ENCODE measurements at places on chromosomes 4 and X. TPM values are rescaled to one million over a fixed set of nuclear protein-coding genes. Genes with fewer than 3 reads are reported as not detected.

USP17L15 gene
- total RNA-seq = not detected

LRAT gene
- total RNA-seq = under 0.01 TPM

FANCB gene
- 4.6 TPM for total RNA-seq

PRDM8 gene
- total RNA-seq = 2.8 TPM

STX18 gene
- 26.0 TPM for total RNA-seq

FRG2 gene
- total RNA-seq = not detected

GPR34 gene
- not detected for total RNA-seq

TCEAL3 gene
- total RNA-seq = 19.3 TPM

SMIM10 gene
- total RNA-seq = 7.8 TPM

PDLIM3 gene
- total RNA-seq = 15.8 TPM

ABLIM2 gene
- total RNA-seq = 0.14 TPM

CT47B1 gene
- not detected for total RNA-seq

SFRP2 gene
- total RNA-seq = not detected

PLAC1 gene
- 1.7 TPM for total RNA-seq

HSD17B13 gene
- total RNA-seq = 0.18 TPM

CXCL3 gene
- total RNA-seq = 18.5 TPM

LUZP4 gene
- not detected for total RNA-seq

STK32B gene
- 3.3 TPM for total RNA-seq

PPP1R2C gene
- total RNA-seq = not detected

MCTS1 gene
- 25.7 TPM for total RNA-seq

MXD4 gene
- total RNA-seq = 43.6 TPM

UGT2B11 gene
- not detected for total RNA-seq

STOX2 gene
- total RNA-seq = 3.4 TPM

F8A3 gene
- total RNA-seq = 0.55 TPM

RHOXF2 gene
- total RNA-seq = not detected

MAGEB3 gene
- total RNA-seq = not detected

XIAP gene
- 29.2 TPM for total RNA-seq

MAGEC2 gene
- total RNA-seq = 0.14 TPM

CT55 gene
- not detected for total RNA-seq

CXCL13 gene
- total RNA-seq = not detected

S100G gene
- not detected for total RNA-seq

CFAP99 gene
- 0.18 TPM for total RNA-seq

ATRX gene
- total RNA-seq = 67.1 TPM

CXorf49B gene
- not detected for total RNA-seq

CLOCK gene
- 15.8 TPM for total RNA-seq

CLGN gene
- 5.8 TPM for total RNA-seq

NAA10 gene
- total RNA-seq = 30.6 TPM

EPHA5 gene
- total RNA-seq = 19.0 TPM

WAS gene
- total RNA-seq = not detected

DUSP21 gene
- total RNA-seq = not detected

TKTL1 gene
- total RNA-seq = not detected

CENPVL2 gene
- total RNA-seq = not detected

SERPINA7 gene
- total RNA-seq = not detected
